ENCODE measurements at places on chromosomes 2 and 18. TPM values are rescaled to one million over a fixed set of nuclear protein-coding genes. Genes with fewer than 3 reads are reported as not detected.

Gene ASB18
- not detected for total RNA-seq

Gene TNS1
- 33.3 TPM for total RNA-seq

Gene HAAO
- total RNA-seq, result not detected

Gene AGFG1
- total RNA-seq, result 35.2 TPM

Gene REEP1
- 17.7 TPM for total RNA-seq

Gene ARL6IP6
- total RNA-seq, result 14.3 TPM

Gene ANKRD30B
- total RNA-seq, result under 0.01 TPM

Gene RNU2-63P
- total RNA-seq, result 93.7 TPM

Gene MTCL1
- total RNA-seq, result 4.6 TPM

Gene MALL
- total RNA-seq, result 11.7 TPM

Gene CIAO1
- total RNA-seq, result 92.6 TPM

Gene ZNF513
- 6.8 TPM for total RNA-seq

Gene RRM2
- 6.4 TPM for total RNA-seq

Gene TSPYL6
- not detected for total RNA-seq

Gene PSMA8
- not detected for total RNA-seq

Gene MFSD6
- 10.6 TPM for total RNA-seq
